ENCODE measurements at places on chromosomes 7 and 10.

DNA sequence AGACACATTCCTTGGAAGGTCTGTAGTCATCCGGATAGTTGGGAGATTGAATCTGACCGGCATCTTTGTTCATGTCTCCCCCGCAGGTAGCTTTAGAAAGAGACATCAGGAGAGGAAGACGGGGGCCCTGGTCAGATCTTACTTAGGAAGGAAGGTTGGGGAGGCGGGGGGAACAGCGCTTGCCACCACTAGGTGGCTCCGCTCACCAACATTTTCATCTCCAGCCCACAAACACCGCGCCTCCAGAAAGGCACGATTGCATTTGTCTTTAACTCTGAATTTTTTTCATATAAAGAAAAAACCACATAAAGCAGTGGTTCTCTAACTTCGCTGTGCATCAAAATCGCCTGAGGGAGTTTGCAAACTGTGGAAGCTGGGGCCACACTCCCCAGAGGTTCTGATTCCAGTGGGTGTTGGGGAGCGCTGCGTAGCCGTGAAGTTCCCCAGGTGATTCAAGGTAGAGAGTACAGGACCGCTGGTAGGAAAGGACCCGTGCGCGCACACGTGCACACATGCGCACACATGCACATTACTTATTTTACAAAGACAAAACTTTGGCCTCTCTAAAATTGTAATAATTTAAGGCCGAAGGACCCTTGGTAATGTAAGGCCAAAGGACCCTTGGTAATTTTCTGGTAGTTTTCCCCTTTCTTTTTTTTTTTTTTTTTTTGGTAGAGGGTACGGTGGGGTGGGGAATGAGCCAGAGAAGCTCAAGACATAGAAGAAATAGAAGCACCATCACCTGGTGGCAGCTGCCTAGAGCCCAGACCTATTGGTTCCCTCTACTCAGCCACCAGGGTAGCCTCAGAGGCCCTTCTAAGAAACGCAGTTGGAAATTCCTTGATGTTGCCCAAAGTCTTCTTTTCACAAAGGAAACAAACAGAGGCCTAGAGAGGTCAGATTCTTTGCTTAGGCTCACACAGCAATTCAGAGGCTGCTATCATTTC lies 37.4 kb upstream of the OPALIN start:
- DNase-seq = peak; percentile 8

DNA sequence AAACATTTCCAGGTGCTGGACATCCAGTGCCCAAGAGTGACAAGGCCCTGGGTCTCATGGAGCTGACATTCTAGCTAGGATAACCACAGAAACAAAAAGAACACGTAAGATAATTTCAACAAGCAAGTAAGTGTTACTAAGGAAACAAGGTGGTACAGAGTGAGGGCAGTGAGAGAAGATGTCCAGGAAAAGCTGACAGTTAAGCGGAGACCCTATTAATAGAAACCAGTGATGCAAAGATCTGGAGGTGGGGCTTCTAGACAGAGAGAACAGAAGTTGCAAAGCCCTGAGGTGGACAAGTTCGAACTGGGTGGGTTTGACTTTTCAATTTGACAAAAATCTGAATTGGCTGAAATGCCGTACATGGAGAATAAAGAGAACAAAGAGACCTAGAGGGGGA lies 96.3 kb downstream of the TRIL start:
- no peak for DNase-seq

DNA sequence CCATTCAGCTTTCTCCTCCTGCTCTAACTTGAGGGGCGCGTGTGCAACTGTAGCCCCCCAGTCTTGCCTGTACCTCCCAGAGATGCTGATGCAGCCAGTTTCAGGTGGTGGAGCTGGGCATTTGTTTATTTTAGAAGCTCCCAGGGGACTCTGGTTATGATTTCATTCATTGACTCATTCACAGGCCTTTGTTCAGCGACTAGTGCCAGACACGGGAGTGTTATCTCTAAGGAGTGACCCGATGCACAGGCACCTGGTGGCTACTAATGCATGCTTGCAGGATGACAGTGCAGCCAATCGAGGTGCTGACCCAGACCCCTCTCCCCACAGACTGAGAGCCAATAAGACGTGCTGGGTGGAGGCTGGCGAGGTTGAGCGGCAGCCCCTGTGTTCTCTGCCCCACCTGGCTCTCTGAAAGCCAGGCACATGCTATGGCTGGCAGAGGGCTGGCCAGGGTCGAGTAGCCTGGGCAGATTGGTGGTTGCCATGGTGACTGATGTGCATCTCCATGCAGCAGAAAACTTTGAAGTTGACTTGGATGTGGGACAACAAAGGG lies 19.7 kb upstream of the SLC18A2 start:
- no peak for DNase-seq

GRCh38 chr10:74855027-74855426 lies 28.6 kb downstream of the KAT6B start:
- DNase-seq = no peak

- DNase-seq = no peak
Measured at GRCh38 chr10:613271-614138, 76.0 kb downstream of the DIP2C start.

- no peak for DNase-seq
Measured at GRCh38 chr10:90621577-90621976, 236.3 kb downstream of the HTR7 start.

DNA sequence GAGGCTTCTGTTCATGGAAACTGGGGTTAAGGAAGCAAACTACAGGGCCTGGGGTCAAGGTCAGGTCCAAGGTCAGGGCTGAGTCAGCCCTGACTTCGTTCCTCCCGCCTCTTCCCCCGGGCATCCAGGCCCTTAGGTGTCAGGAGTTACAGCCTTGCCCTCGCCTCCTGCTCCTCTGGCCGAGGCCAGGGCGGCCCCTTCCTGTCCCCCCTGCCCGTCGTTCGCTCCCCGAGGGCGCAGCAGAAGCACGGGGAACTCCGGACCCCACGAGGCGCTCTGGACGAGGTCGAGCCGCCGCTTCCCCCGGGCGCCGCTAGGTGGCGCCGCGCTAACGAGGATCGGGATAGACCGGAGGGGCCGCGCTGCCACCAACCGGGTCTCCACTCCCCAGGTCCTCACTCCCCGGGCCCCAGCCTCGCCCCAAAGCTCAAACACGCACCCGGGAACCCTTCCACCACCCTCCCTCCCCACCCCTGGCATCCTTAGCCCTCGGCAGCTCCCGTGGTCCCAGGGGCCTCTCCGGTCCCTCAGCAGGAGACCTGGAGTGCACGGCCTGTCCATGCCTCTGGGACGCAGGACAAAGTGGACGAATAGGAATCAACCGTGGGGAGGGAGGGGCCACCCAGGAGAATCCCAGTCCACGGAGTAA lies 59.2 kb upstream of the MYL10 start:
- peak; percentile 59 for DNase-seq

DNA sequence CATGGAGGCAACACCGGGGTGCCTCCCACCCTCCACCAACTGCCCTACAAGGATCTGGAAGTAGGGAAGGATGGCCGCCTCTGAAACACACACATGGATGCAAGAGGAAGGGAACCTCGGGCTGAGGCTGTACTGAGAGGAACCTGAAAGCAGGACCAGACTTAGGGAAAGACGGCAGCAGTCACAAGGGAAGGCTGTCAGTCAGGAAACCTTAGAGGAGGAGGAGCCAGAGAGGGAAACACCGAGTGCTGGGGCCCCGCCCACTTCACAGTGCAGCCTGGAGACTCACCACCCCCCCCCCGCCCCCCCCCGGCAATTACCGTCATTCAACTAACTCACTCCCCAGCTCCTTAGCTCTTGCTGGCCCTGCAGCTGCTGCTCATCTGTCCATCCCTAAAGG lies 2.5 kb downstream of the CYREN start:
- DNase-seq = no peak

DNA sequence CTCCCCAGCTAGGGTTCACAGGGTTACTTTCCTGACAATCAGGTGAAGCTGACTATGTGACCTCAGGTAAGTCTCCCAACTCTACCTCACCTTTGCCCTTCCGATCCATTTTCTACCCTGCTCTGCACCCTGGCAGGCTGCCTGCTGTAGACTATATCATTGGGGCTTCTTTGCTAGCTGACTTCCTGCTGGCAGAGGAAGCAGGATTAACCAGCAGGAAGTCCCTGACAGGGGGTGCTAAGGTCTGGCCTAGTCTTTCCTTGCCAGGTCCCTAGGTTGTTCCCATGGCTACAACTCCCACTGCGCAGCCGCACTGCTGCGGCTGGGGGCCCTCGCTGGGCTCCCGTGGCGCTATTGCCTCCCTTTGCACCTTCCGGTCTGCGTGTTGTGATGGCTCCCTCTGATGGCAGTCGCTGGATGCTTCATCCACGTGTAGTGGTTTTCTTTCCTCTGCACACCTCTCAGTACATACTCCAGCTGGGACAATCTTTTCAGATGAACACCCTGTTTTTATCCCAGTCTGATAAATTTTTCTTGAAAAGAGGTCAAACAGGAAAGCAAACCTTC lies 365.9 kb downstream of the REEP3 start:
- DNase-seq = no peak

GRCh38 chr10:11178606-11179515 lies 161.2 kb downstream of the CELF2 start:
- peak; percentile 80 for DNase-seq

DNA sequence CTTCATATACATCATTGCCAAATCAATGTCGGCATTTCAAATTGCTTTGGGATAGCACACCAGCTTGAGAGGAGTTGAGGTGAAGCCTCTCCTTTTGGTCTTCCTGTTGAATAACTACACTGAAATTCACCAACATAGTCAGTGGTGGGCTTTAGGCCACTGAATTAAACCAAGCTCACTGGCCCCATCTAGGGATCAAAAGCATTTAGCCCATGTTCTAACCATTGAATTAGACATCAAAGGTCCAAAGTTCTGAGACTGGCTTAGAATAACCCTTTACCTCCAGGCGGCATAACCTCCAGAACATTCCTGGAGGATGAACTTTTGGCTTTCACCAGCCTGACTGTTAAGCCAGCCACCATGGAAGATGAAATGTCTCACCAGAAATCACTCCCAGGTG lies 54.6 kb downstream of the BPGM start:
- no peak for DNase-seq

DNA sequence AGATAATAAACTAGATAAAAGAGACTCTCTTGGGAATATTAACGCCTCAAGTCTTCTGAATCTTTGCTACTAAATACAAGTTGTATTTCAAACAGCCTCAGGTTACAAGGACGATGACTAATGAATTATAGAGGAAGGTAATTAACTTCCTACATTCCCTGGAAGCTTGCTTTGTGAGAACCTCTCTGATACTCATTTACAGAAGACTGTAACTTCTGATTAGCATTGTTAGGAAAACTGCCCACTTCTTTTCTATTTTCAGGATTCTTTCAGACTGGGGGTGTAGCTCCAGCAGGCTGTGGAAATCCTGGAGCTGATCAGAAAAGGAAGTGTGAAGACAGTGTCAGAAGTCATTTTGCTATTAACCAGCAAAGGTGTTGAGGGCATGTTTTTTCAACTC lies 316.7 kb upstream of the NPSR1 start:
- DNase-seq = no peak

DNA sequence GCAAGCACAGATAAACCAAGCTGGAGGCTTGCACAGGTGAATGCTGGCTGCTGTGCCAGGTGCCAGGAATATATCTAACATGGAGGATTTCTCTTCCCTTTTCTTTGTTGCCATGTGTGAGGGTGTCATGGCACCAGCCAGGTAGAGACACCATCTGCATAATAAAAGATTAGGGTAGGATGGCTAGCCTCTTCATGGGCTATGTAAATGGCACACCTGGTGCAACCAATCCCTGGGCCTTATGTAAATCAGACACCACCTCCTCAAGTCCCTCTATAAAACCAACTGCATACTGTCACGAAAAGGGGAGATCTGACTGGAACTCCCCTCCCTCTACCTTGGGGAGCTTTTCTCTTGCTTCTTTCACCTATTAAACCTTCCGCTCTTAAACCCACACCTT lies 322.5 kb upstream of the POM121L12 start:
- no peak for DNase-seq

GRCh38 chr10:96074776-96075175 lies 31.4 kb downstream of the CCNJ start:
- DNase-seq = no peak

Measured in stimulated activated CD8-positive, alpha-beta memory T cell treated with anti-CD3 and anti-CD28 coated beads, Interleukin-15, amount 100 ng/mL, for 4 hours (primary cell).